ENCODE measurements at places on chromosomes 6 and 20. TPM values are rescaled to one million over a fixed set of nuclear protein-coding genes. Genes with fewer than 3 reads are reported as not detected.

Gene GPLD1
- total RNA-seq: 1.2 TPM

Gene CLIC5
- 92.1 TPM for total RNA-seq

Gene SOBP
- total RNA-seq: 13.6 TPM

Gene ZNF831
- total RNA-seq: 0.47 TPM

Gene TMEM63B
- total RNA-seq: 48.1 TPM

Gene VSTM2L
- 158 TPM for total RNA-seq

Gene BPIFB1
- not detected for total RNA-seq

Gene CD93
- 46.3 TPM for total RNA-seq

Gene TRIM15
- not detected for total RNA-seq

Gene EYS
- total RNA-seq: 0.44 TPM

Gene ACOT8
- total RNA-seq: 20.2 TPM

Gene SPATA25
- total RNA-seq: 1.6 TPM

Gene PTP4A1
- 41.1 TPM for total RNA-seq

Gene PARD6B
- total RNA-seq: 4.6 TPM

Gene CD109
- 10.5 TPM for total RNA-seq

Gene MAS1
- not detected for total RNA-seq

Gene WFDC10B
- total RNA-seq: not detected

Gene IP6K3
- total RNA-seq: 29.4 TPM

Gene SLA2
- total RNA-seq: 0.56 TPM

Gene PTPRK
- total RNA-seq: 29.6 TPM

Gene ATP9A
- 28.0 TPM for total RNA-seq

Gene ISM1
- total RNA-seq: 2.2 TPM

Gene CCHCR1
- total RNA-seq: 10.4 TPM

Gene TRIM31
- not detected for total RNA-seq

Gene SLC24A3
- total RNA-seq: 4.1 TPM

Gene SPEF1
- total RNA-seq: not detected

Gene TBXT
- not detected for total RNA-seq

Data from left cardiac atrium (tissue), 4 donors.